Hematopoietic multipotent progenitor cell treated with erythropoietin and hydrocortisone succinate and interleukin-3 and kit ligand, for 6 days (in vitro differentiated cells): ENCODE measurements at places on chromosomes 5 and 9.

DNA sequence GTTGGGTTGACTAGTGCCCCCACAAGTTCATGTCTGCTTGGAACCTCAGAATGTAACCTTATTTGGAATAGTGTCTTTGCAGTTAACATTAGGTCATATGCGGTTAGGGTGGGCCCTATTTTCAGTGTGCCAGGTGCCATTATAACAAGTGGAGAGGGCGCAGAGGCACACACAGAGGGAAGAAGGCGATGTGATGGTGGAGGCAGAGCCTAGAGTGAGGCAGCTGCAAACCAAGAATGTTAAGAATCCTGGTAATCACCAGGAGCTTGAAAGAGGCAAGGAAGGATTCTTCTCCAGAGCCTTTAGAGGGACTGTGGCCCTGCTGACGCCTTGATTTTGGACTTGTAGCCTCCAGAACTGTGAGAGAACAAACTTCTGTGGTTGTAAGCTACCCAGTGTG lies 10.9 kb downstream of the GPR107 start:
- DNase-seq = no peak

GRCh38 chr5:17269201-17269600 lies 51.8 kb downstream of the BASP1 start:
- no peak for DNase-seq

- no peak for DNase-seq
These were observed 6.5 kb upstream of the SPATA24 start for GRCh38 chr5:139410121-139410992.

- DNase-seq = no peak
These were observed 66.8 kb downstream of the TBCA start for GRCh38 chr5:77709340-77709739.

- DNase-seq = no peak
These were observed 50.7 kb downstream of the ICE1 start for GRCh38 chr5:5473226-5473625.

DNA sequence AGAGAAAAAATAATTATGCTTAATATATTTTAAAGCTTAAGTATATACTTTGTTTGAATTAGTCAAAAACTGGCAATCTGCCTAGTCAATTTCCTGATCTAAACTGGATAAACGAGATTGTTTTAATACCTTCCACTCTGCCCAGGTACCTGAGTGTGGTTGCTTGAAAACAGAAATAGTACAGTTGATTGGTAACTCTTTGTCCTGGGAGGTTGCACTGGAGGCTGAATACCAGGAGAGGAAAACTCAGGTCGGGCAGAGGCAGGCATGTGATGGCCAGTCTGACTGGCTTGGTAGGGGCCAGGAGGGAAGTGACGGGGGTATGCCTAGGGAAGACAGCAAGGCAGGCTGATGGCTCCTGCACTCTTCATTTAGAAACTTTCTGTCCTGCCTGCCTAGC lies 80.2 kb downstream of the PIK3R1 start:
- no peak for DNase-seq

GRCh38 chr5:33854733-33855151 lies 37.0 kb downstream of the ADAMTS12 start:
- DNase-seq = no peak

- no peak for DNase-seq
These were observed 8.9 kb downstream of the RNF44 start for GRCh38 chr5:176528301-176528700.

DNA sequence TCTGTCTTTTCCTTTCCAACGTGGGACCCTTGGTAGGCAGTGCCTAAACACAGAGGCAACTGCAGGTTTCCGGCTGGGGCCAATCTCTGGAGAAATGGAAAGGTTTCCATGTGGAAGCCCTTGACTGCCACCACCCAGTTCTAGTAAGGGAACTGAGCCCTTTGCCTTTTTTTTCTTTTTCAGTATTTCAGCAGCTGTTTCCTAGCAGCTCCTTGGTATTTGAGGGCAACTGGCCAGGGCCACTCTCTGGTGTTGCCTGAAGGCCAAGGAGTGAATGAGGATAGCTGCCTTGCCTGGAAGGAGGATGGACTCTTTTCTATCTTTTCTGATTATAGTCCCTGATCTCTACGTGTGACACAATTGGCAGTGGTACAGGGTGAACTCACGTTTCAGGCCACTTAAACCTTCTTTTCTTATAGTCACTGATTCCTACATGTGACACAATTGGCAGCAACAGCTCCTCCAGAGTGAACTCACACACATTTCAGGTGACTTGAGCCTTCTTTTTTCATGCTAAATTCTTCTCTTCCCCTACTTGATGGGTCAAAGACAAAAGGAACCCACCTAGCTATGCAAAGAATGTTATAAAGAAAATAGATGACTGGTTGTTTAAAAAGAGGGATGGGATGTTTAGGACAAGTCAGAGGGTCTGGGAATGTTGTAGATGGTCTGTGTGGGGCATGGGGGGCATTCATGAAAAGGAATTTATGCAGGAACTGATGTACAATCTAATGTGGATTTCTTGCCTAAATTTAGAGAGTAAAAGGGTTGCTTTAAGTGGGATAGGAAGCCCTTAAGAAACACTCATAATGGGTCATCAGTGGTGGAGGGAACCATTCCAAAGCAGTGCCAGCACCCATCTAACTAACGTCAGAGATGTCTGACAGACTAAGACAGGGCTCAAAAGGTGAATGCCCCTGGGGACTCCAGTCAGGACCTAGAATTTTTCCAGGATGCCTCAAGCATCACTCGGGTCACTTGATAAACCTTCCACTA lies 190.1 kb downstream of the TMEM232 start:
- no peak for DNase-seq

- no peak for DNase-seq
These were observed 184.5 kb downstream of the TRIO start for GRCh38 chr5:14327624-14328023.

DNA sequence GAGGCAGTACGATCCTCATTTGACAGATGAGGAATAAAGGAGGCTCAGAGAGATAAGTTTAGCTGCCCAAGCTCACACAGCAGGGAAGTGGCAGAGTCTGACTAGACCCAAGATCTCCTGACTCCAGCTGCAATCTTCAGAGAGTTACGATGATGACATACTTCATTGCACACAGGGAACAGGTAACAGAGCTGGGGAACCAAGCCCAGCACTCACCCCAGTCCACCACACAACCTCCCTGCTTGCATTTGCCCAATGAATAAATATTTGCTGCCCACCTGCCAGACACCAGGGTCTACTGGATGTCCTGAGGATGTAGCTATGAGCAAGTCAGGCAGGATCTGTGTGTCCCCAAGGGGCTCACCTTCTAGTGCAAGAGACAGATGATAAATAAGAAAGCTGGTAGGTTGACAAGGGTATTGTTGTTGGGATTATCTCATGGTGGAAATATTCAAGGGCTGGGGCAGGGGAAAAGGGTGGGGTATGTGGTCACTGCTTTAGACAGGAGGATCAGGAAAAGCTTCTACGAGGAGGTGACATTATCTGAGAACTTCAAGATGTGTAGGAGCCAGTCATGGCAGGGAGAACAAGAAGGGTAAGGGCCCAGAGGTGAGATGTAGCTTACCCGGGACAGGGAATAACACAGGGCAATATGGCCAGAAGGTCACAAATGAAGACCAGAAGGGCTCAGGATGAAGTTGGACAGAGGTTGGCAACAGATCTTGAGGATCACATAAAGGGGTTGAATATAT lies 28.6 kb upstream of the CPEB4 start:
- peak; percentile 46 for DNase-seq

- DNase-seq = no peak
These were observed 62.6 kb upstream of the FRRS1L start for GRCh38 chr9:109229682-109230081.

DNA sequence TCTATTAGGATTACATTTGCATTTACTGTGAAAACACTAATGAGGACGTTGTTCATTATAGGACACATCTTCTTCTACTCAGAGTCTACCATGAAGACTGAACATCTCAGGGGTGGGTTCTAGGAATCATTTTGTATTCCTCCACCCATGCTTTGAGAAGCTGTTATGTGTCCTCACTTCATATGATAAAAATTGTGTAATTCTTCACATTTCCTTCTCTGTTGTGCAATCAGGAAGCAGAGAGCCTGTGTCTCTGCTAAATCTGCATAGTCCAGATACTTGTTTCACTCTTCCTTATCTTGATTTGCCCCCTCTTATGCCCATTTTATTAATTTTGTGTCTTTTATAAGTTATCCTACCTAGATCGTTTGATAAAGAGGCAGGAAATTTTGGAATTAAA lies 97.8 kb upstream of the IQGAP2 start:
- DNase-seq = peak; percentile 74

DNA sequence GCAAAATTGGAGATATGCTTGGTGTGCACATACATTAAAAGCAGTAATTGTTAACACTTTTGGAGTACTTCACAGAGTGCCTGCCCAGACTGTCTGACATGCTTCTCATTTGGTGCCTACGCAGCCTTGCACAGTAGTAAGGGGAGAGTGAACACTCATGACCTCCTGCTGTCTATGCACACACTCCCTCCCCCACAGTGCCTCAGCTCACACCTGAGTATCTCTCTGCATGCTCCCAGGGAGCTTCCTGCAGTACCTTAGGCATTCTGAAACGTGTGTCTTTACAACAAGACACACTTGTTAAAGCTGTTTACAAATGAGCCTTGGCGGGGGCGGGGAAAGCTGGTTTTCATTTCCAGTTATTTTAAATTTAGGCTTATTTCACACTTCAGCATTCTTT lies 18.0 kb downstream of the MAP3K1 start:
- no peak for DNase-seq

DNA sequence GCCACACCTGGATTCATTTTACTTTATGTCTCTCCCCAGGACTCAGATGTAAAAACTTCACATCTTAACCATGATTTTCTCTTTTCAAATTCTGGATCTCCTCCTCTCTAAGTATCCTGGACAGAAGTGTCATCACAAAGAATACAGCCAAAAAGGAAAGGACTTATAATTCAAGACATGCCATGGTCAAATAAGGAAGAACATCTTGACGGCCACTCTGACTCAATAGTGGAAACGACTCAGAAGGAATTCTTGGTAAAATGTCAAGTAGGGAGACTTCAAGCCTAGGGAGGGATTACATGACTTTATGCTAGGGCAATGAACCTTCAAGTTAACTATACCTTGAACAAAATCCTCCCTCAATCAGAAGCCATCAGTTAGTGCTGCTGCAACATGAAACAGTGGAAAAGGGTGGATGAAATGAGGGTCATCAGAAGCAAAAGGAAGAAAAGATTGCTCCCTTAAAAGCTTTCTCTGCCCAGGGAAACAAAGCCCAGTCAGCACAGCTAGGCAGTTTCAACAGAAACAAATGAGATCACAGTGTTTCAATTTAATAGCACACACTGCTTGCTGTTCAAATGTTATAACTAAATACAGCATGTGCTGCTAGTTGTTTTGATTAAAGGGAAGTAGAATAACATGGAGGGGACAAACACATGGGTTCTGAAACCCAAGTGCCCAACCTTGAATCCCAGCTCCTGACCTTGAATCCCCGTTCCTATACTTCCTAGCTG lies 101.4 kb downstream of the LPAR1 start:
- DNase-seq = no peak

GRCh38 chr9:69131682-69132081 lies 42.4 kb upstream of the TJP2 start:
- no peak for DNase-seq

- DNase-seq = no peak
These were observed 4.0 kb downstream of the MAN2A1 start for GRCh38 chr5:109693535-109694400.

DNA sequence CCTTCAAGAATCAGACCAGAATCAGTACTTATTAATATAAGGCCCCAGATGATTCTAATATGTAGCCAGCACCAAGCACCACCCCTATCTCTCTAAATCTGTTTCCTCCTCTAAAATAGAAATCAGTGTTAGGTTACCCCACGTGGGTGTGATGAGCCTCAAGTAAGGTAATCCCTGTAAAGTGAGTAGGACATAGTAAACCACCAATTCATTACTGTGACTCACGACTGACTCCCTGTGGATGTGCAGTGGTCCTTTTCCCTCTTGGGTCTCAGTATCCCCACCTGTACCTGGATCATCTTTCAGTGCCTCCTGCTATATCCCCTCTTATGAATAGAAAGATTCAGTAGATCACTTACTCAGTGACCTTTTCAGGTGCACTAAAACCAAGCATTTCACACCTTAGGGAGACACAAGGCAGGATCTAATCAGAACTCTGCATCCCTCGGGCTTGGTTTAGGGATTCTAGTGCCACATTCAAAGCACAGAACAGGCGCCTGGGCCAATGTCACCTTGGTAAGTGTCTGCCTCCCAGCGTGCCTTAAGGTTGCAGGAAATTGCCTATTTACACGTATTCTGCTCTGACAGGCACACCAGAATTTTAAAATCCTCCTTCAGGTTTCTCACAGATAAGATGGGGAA lies 12.2 kb upstream of the ALDH1B1 start:
- no peak for DNase-seq

- no peak for DNase-seq
These were observed 8.2 kb upstream of the DOCK2 start for GRCh38 chr5:169628892-169629291.

DNA sequence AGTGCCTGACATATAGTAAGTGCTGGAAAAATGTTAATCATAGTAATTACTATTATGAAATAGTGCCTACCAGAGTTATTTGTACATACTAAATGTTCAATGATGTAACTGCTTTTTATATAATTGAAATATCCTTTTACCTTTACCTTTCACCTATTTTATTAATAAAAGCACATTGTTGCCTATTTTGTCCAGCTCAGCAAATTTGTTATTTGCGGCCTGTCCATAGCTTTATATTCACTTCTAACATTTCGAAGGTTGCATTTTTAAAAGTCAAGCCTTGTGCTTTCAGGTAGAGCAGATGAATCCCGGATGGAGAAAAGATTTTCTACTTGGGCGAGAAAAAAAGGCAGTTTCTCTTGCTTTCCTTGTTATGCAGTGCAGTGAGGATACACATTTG lies 119.3 kb downstream of the TLE1 start:
- no peak for DNase-seq

DNA sequence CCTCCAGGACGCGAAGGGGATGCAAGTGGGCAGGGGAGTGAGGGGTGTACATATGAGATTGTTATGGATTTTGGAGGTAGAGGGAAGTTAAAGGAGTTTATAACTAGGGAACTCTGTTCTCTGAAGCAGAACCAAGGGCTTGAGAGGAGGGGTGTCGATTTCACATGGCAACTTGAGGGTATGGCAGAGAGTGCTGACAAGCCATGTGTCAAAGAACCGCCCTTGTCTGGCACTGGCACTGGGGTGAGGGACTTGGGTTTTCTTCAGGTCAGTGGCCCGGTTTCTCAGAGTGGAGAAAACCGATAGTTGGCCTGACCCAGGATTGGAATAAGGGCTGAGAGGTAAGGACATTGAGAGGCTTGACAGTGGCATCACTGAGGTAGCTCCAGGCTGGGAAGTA lies 47.7 kb upstream of the TESK1 start:
- no peak for DNase-seq

DNA sequence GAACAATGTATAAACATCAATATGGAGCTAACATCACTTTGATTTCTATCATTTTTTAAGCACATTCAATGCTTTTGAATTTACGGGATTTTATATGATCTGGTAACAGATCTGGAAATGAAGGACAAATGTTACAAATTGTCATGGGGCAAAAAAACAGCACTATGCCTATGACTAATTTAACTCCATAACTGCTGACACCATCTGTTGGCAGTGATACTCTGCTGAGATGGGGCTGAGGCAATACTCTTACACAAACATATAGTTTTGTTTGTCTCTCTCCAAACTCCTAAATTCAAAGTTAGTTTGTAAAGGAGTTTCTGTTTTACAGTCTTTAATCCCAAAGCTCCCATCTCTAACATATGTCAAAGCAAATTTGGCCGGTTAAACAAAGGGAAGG lies 132.5 kb upstream of the FER start:
- no peak for DNase-seq
